ENCODE measurements at places on chromosomes 5 and 9.

- no peak for DNase-seq
These were observed 49.6 kb upstream of the CTXN3 start for GRCh38 chr5:127599320-127599719.

GRCh38 chr5:125579182-125579581 is 832.7 kb upstream of the ZNF608 start:
- no peak for DNase-seq

DNA sequence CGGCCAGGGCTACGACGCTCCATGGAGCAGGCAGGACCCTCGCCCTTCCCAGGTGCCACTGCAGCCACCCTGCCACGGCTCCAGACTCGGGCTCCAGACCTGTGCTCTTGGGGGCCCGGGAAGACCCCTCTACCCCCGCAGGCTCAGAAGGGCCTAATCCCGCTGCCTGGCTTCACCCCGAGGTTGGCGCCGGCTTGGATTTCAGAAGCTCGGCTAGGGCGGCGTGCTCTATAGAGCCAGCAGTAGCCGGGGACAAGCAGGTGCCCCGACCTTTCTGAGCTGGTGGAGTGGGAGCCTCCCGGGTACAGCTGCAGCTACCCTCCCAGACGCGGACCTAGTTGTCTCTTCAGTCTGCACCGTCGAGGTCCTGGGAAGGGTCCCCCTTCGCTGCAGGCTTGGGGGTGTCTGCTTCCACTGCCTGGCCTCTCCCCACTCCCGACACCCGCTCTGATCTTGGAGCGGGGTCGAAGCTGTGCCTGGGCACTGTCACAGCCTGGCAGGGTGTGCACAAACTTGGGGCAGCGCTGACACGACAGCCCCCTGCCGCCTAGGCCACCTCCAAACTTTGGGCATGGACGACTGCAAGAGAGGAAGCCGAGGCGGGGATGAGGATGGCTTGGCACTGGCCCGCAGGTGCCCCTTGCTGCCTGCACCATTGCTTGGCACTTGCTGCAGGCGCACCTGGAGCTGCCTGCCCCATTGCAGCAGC is 1366.1 kb upstream of the CDH9 start:
- DNase-seq: no peak

DNA sequence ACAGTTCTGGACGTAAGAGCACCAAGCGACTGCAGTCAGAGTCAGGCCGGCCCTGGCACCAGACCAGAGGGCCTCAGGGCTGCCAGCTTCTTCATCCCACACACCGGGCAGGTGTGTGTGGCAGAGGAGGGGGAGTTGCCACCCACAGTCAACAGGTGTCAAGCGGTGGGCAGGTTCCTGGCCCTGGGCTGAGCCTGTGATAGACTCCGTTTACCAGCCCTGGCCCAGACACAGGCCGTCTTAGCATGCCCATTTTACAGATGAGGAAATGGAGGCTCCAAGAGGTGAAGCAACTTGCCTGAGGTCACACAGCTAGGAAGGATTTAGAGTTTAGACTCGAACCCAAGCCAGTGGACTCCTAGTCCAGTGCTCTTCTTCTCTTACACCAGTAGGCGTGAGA is 71.8 kb downstream of the HMCN2 start:
- no peak for DNase-seq

GRCh38 chr9:109444771-109445320 is 53.3 kb downstream of the PTPN3 start:
- DNase-seq: no peak

DNA sequence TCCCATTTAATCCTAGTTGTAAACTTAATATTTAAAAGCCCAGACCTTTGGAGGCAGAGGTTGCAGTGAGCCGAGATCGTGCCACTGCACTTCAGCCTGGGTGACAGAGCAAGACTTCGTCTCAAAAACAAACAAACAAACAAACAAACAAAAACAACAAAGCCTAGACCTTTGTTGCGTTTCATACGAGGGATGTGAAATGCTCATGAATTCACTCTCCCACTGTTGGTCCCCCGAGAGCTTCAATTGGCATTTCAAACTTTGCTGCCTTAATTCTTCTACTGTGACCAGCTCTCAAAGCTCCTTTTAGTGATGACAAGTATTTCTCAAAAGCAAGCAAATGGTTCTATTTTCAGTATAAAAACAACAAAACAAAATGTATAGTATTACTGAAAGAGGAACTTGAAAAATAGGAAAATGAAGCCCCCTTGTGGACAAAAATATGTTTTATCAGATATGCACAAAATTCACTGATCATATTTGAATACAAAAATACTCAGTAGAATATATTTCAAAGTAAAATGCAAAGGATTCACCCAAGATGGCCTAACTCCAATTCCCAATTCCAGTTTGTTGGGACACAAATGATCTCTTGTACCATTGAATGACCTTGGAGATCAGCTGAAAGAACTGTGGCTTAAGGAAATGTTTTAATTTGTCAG is 140.4 kb downstream of the ESM1 start:
- DNase-seq: peak; percentile 47

GRCh38 chr5:109482748-109483147 is 73.0 kb upstream of the PJA2 start:
- no peak for DNase-seq

- DNase-seq: no peak
These were observed 138.8 kb upstream of the LIFR start for GRCh38 chr5:38695021-38695958.

GRCh38 chr9:21110708-21111576 is 30.7 kb downstream of the IFNW1 start:
- DNase-seq: peak; percentile 63

DNA sequence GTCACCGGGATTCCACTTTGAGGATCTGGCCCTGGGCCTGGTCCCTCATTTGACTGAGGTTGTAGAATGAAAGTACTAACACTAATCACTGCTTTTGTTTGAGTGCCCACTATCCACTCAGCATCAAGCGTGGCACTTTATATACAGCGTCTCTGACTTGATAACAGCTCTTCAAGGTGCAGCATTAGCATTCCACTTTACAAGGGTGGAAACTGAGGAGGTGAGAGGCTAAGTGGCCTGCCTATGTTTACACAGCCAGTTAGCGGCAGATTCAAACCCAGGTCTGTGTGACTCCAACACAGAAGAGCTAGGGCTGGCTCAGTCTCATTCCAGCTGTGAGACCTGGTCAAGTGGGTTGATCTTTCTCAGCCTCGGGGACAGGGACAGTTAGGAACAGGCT is 5.9 kb downstream of the KCNMB1 start:
- DNase-seq: no peak

DNA sequence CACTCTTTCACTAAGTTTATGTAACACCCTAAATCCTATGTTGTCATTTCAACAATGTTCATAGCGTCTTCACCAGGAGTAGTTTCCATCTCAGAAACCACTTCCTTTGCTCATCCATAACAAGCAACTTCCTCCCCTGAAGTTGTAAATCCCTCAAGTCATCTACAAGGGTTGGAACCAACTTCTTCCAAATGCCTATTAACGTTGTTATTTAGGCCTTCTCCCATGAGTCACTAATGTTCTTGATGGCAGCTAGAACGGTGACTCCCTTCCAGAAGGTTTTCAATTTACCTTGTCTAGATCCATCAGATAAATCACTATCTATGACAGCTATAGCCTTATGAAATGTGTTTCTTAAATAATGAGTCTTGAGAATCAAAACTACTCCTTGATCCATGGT is 73.3 kb upstream of the TARS1 start:
- DNase-seq: no peak

DNA sequence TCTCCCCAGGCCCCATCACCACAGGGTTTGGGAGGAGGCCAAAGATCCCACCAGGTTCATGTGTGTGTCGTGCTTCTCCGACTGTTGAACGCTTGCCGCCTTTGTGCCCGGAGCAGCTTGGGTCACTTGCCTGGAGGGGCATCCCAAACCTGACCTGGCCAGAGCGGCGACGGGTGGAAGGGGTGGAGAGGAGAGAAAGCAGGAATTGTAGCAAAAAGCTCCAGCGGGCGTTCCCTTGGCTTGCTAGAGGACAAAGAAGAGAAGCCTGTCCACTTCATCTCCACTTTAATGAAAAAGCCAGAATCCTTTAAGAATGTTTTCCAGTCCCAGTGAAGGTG is 2.9 kb upstream of the TRIM41 start:
- DNase-seq: no peak

DNA sequence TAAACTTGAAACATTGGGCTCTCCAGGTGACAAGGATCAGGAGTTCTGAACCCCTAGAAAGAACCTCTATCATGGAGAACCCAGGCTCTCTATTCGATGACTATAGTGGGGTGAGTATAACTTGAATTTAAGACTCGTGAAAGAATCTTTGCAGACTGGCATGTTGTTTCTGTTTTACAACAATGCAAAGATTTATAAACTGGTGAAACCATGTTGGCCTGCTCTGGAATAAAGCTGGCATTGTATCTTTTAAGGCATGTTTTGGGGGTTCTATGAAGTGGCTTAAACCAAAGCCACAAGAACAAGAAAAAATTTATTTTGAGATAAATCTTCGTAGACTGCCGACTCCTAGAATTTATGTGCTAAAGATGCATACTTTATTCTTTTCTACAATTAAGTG is 9.8 kb upstream of the GDNF start:
- no peak for DNase-seq

- no peak for DNase-seq
These were observed 448.0 kb downstream of the SPOCK1 start for GRCh38 chr5:137051161-137051560.

DNA sequence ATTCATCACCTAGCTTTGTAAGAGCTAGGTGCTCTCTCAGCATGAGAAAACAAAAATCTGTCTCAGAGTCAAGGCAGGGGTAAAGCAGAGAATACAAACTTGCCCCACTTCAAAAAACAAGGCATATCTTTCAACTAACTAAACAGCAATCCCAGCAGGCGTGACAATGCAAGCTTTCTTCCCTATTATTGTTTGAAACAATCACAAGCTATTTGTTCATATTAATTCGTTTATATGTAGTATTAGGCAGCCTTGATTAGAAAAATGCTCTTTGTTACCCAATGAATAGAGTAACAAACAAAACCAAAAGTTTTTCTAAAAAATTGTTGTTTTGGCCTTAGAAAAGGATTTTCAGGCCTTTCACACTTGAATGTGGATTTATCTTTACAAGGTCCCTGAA is 71.1 kb downstream of the LPAR1 start:
- DNase-seq: no peak

DNA sequence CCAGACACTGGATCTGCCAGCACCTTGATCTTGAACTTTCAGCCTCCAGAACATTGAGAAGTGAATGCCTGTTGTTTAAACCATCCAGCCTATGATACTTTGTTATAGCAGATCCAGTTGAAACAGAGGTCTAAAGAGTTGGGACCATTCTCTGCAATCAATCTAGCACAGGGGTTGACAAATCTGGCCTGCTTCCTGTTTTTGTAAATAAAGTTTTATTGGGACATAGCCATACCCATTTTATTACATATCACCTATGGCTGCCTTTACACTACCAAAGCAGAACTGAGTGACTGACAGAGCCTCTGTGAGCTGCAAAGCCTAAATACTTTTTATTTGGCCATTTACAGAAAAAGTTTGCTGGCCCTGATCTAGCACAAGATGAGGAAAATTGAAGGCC is 62.0 kb downstream of the BARX1 start:
- DNase-seq: no peak

DNA sequence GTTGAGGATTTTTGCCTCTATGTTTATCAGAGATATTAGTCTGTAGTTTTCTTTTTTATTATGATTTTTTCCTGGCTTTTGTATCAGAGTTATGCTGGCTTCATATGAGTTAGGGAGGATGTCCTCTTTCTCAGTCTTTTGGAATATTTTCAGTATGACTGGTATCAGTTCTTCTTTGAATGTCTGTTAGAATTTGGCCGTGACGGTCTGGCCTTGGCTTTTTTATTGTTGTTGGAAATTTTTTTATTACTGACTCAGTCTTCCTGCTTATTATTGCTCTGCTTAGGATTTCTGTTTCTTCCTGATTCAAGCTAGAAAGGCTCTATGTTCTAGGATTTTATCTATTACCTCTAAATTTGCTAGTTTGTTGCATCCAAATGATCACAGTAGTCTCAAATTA is 421.9 kb downstream of the CDH10 start:
- DNase-seq: peak; percentile 3

GRCh38 chr5:175797521-175798038 is 73.8 kb upstream of the CPLX2 start:
- DNase-seq: no peak

GRCh38 chr5:140556438-140556837 is 835 bp downstream of the SRA1 start:
- DNase-seq: no peak

DNA sequence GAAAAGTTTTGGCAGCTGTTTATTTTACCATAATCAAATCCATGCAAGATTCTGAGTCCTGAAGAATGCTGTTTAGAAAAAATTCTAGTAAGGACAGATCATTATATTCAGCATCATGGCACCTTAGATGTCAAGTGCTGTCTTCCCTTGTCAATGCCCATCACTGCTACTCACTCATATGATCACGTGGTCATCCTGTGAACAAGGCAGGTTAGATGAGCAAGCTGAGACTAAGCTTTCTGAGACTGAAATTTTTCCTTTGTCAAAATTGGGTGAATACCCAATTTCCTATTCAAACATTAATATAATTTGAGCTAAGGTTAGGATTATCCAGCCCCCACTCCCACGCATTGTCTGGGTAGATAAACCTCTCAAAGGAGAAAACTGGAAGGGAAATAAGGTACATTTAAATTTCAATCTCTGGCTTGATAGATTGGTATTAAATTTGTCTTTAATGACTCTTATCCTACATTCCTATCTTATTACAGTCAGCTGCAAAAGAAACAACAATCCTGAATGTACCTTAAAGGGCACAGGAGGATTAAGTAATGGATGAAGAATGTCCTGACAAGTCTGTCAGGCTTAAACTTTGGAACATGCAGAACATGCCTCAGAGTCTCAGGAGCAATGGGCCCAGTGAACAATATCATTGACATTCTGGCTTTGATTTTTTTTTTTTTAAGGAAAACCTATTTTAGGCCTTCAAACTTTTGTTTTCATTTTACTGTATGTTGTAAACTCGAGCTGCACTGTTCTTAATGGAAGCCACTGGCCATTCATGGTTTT is 148.7 kb upstream of the RANBP3L start:
- DNase-seq: no peak

Measured in MCF 10A (cell line).